ENCODE measurements at places on chromosomes 16 and 17.

DNA sequence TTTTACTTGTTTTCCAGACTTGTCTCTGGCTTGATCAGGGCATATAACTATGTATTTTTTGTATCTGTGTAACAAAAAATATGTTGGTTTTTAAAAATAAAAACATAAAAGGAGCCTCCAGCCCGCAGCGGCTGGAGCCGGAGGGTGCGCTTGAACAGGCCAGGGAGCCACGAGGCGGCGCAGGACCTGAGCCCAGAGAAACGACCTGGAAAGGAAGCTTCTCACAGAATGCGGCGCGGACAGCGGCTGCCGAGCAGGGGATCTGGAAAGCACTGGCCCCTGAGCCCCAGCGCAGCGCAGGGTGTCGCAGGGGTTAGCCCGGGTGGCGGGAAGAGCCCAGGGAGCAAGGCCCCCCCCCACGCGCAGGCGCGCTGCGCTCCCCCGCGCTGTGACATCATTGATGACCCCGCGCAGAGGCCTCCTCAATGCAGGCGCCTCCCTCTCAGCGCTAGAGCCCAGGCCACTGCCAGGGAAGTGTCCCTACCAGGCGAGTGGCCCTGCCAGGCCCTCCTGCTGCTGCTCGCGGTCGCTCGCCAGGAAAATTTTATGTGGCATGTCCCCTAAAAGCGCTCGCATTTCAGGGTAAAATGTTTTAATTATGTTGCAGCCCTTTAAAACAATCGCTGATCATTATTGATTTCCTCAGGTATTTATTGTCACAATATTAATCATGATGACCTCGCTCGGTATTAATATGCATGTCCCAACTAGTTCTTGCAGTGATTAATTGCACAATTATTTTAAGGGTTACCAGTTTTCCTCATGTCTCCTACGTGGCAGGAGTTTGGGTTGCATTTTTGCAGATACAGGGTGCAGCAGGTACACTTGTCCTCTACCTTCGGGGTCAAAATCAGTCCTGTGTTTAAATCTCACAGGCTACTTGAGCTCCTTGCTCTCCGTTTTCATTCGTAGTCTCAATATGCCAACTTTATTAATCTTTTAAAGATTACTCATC, 134.2 kb downstream of the USP22 start:
- peak; percentile 88 for DNase-seq

DNA sequence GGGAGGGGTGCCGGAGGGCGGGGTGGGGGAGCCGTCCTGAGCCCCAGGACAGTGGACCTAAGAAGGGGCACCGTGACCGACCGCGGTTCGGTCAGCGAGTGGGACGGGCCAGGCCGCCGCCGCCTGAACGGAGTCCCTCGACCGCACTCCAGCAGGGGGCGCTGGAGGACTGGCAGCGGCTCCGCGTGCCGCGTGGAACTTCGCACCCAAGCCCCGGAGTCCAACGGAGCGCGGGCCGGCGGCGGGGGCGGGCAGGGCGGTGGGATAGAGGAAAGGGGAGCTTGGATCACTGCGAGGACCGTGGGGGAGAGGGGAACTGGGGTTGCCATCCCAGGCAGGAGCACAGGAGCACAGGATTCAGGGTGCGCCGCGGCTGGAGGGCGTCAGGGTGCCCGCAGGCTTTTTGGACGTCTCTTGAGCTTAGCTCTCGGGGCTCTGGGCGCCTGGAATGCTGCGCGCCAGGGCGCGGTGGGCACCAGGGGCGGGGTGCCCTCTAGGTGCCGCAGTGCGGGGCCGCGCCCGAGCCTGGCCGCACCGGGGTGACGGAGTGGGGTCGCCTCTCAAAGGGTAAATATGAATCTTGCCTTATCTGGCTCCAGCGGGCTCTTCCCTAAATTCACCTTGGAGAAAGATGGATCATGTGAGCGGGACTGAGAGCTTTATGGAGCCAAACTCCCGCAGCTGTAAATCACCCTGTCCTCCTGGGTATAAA, 379 bp upstream of the OTOP2 start:
- DNase-seq: peak; percentile 42

GRCh38 chr16:68379472-68380347, 68.6 kb downstream of the SMPD3 start:
- DNase-seq: peak; percentile 73

DNA sequence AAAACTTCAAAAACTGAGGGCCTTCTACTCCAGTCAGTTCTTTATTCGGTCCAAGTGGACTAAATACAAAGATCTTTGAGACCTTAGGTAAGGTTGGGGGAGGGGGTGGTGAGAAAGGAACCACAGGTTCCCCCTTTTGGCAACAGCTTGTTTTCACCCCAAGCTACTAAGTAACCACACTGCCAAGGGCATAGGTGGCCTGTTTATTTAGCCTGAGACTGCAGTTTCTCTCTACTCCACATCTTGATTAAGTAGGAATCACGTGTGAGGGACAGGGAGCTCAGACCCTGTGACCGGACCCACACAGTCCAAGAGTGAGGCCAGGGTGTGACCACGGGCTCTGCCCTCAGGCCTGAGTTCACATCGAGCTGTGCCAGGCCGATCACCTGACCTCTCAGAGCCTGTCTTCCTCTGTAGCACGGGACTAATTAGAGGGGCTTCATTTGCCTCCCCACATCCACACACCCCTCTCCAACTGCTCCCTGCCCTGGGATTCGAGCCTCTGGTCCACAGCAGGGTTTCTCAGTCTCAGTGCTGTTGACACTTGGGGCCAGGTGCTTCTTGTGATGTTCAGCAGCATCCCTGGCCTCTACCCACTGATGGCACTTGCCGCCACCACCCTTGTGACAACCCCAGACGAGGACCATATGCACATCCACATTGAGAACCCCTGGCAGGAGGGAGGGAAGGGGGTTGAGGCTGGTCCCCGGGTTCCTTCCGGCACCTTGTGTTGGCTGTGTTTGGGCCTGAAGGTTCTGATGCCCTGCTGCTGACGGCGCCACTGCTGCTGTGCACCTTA, 17.8 kb downstream of the ST6GALNAC2 start:
- peak; percentile 61 for DNase-seq

DNA sequence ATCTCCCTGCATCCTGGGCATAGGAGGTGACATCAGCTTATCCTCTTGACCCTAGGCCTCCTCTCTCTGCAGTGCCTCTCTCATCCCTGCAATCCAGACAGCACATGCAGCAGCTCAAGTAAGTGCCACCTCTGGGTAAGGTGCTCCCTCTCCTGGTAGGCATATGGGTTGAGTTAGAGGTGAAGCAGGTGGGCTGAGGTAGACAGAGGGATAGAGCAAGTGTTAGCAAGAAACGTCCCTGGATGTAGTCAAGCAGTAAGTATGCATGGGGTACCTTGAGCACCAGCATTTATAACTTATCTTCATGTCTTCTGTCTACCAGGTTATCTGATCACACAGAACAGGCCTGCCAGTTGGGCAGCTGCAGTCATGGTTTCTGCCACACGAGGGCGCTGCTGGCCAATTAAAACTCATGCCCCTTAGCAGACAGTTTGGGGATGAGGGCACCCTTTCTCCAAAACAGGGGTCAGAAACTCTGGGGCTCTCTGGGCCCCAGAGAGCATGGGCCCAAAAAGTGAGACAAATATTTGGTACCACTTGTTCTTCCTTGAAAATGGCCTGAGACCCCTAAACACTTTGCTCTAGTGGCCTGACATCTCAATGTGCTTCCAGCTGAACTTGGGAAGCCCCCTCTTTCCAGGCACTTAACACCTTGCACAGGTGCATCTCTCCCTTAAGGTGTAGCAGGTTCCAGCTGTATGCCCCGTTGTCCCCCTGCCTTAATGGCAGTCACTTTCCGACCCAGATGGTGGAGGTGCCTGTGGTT, 59.8 kb downstream of the NEUROD2 start:
- peak; percentile 72 for DNase-seq

DNA sequence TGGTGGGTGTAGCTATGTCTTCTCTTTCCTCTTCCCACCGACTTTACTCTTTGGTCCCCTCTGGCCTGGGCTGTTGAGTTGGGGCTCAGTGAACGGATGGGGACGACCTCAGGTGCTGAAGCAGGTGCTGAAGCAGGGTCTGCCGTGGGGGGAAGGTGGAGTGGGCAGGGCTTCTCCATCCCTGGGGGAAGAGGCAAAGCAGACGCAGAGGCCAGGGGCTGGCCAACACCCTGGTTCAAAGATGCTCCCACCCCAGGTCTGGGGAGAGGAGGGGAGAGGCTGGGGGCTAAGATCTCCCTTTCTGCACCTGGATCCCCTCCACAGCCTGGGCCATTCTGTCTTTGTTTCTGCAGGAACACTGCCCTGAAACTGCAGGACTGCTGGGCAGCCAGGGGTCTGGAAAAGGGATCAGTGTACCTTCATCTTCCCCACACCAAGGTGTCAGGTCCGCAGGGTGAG, 22.9 kb downstream of the ALOX12B start:
- no peak for DNase-seq

DNA sequence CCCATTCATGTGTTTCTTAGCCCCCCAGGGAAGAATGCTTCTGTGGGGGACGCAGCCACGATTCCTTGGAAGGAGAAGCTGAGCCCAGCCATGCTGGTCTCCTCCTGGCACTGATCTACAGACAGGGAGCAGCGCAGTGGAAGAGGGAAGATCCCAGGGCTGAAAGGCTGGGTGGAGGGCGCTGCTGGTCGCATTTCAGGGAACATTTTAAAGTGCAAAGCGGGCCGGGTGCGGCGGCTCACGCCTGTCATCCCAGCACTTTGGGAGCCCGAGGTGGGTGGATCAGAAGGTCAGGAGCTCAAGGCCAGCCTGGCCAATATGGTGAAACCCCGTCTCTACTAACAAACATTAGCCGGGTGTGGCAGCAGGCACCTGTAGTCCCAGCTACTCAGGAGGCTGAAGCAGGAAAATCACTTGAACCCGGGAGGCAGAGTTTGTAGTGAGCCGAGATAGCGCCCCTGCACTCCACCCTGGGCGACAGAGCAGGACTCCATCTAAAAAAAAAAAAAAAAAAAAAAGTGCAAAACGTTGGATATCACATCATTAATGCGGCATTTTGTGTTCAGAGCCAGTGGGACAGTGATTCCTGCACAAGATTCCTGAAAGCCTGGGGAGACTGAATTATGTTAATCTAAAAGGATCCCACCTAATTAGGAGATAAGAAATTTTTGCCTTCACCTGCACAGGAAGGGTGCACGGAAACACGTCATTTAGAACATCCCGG, 558 bp upstream of the CHMP6 start:
- no peak for DNase-seq

DNA sequence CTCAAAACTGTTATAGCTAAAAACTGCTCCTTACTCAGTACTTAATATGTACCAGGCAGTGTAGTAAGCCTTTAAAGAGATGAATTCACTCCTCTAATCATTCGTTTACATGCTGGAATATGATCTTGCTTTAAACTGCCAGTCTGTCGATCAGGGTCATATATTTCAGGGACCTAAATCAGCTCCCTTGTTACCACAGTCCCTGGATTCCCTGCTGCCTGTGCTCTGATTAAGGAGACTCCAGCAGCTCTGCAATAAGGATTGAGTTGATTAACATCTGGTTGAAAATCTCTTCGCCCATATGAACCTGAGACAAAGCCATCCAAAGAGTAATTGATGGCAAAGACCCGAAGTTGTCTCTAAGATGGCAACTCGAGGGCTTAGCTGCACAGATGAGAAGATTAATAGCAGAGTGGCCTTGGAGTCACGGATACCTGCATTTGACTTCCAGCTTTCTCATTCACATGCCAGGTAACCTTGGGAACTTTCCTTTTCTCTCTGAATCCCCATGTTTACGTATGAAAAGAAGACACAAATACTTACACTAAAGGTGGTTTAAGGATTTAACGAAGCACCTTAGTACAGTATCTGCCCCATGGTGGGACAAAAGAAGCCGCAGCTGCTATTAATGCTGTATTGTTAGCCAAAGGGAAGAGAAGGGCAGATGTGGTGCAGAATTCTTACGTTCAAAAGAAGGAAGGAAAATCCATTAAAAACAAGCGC, 68.2 kb downstream of the VAT1L start:
- DNase-seq: no peak

DNA sequence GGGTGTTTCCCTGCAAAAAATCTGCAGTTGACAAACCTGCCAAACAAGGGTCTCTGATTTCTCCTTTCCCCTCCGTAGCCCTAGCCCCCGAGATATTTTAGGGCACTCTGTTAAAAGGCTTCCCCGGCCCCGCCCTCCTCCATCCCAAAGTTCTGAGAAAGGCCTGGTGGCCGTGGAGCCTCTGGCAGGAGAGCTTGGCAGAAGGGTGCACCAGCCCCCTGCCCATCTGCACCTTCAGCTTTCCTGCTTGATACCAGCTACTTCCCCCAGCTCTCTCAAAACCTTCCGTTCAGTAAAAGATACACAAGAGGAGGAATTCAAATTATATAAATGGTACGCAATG, 711 bp upstream of the CANT1 start:
- DNase-seq: no peak

DNA sequence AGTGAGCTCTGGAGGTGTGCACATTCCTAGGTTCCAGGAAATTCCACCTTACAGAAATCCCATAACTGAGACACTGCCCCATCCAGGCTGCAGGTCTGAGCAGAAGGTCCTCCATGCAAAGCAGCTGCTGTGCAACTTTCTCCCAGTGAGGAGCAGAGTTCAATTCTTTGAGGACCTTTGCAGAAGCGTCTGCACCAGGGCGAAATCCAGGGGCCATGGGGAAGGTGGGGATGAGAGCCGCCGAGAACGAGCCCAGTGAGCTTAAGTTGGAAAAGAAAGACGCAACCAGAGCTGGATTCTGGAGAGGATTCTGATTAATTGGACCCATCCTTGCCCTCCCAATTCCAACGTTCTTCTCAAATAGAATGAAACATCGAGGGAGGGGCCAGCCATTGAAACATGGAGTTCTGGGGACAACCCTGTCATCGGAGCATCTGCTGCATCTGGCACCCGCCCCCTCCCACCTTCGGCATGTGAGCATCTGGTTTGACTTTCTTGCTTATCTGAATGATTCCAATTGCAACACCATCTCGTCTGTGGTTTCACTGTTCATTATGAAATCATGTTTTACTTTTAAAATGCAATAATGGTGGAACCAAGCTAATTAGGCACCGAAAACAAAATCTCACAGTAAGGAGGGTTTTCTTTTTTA, 190.6 kb upstream of the FOXF1 start:
- DNase-seq: no peak

GRCh38 chr16:23509782-23510163, 521 bp downstream of the GGA2 start:
- DNase-seq: peak; percentile 42

DNA sequence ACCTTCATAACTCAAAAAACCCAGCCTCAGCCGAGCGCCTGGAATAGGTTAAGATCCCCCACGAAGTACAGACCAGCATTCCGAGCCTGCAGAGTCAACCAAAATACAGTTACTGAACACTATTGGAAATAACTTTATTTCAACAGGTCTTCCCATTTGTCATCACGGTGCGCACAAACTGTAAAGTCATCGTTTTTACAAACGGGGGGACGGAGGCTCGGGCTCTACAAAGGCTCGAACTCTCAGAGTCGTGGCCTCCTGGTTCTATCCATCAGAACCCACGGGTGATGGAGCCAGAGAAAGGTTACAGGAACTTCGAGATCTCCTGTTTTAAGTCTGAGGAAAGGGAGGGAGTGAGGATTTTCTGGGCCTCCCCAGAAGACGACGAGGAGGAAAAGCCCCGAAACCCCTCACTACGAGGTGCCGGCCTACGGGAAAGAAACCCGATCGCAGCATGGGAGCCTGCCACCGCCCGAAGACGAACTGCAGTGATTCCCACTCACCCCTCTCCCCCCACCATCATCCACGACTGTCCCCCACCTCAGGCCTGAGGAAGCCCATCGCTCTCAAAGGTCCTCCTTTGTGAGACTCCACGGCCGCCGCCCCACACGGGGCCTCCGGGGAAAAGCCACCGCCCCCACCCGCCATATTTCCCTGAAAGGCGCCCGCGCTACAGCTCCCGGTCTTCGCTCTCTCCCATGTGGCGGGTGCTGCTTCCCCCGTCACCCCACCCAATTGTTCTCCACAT, 917 bp downstream of the YWHAE start:
- DNase-seq: no peak
